ENCODE measurements at places on chromosomes 12 and 14. TPM values are rescaled to one million over a fixed set of nuclear protein-coding genes. Genes with fewer than 3 reads are reported as not detected.

Gene MSI1
- 0.67 TPM for total RNA-seq

Gene GPX2
- 3.0 TPM for total RNA-seq

GRCh38 chr14:95906591-95906990, 30.0 kb downstream of the TUNAR start:
- H3K36me3 ChIP-seq: no peaks in the 10 kb centered on the region
- no peak overlapping the region for H3K4me3 ChIP-seq
- no peaks in the 10 kb centered on the region for H3K4me1 ChIP-seq
- no peak overlapping the region for H3K27ac ChIP-seq
- no peaks in the 10 kb centered on the region for H3K27me3 ChIP-seq

DNA sequence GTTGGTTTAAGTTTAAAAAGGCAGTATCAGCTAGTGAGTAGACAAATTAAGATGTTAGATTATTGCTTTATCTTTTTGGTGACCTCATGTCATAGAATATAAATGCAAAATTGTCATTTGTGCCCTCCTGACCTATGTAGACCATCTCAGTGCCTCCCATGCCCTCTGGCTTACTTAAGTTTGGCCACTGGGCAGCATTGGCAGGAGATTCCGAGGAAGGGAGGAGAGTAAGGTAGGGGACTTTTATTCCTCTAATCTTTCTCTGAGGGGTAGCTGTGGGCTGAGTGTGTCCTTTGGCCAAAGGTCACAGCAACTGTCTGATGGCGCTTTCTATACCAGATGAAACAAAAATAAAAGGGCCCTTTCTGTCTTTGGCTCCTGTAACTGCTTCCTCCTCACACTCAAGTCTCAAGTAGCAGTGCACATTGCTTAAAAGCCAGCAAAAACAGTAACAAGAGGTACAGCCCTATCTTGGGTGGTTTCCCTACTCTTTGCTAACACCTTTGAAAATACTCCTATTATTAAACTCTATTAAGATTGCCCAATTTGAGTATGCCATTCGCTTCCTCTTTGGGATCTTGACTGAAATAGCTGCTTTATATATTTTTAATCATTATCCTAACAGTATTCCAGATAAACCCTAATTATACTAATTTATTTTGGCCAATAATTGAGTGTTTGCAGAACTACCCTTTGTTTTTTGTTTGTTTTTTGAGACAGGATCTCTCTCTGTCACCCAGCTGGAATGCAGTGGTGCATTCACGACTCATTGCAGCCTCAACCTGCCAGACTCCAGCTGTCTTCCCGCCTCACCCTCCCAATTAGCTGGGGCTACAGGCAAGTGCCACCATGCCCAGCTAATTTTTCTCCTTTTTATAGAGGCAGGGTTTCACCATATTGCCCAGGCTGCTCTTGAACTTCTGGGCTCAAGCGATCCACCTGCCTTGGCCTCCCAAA, 56.5 kb upstream of the KCNH3 start:
- H3K4me3 ChIP-seq: no peak overlapping the region
- DNase-seq: no peak
- no peak overlapping the region for H3K27ac ChIP-seq
- peaks cover 5% of the 10 kb centered on the region for H3K4me1 ChIP-seq

Gene RPL10L
- total RNA-seq: not detected

Gene ERBB3
- 80.0 TPM for total RNA-seq

GRCh38 chr14:36874396-36875138, 212.9 kb downstream of the PAX9 start:
- H3K27ac ChIP-seq: no peak overlapping the region
- H3K36me3 ChIP-seq: no peaks in the 10 kb centered on the region
- DNase-seq: no peak
- H3K4me1 ChIP-seq: no peaks in the 10 kb centered on the region

DNA sequence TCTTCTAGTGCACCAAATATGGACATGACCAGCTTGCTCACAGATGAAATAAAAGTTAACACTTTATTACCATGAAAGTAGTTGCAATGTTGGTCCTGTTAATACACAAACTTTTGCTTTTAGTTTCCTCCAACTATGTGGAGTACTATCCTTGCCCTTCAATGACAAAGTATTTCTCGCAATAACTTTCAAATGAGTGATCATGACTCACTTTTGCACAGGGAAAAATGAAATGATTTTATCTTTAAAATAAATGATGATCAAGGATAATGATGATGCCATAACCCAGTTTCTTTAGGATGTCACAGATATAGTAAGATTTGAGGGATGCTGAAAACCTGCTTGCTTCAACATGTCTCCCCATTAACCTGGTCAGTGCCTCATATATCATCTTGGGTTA, 254.0 kb upstream of the KITLG start:
- H3K4me1 ChIP-seq: peaks cover 6% of the 10 kb centered on the region
- no peaks in the 10 kb centered on the region for H3K27me3 ChIP-seq
- no peaks in the 10 kb centered on the region for H3K36me3 ChIP-seq
- H3K4me3 ChIP-seq: no peak overlapping the region
- DNase-seq: no peak
- H3K27ac ChIP-seq: no peak overlapping the region

Gene KRT74
- total RNA-seq: not detected

- no peaks in the 10 kb centered on the region for H3K4me1 ChIP-seq
- DNase-seq: no peak
- no peak overlapping the region for H3K27ac ChIP-seq
- no peaks in the 10 kb centered on the region for H3K27me3 ChIP-seq
- H3K4me3 ChIP-seq: no peak overlapping the region
These were observed 45.5 kb downstream of the MVK start for GRCh38 chr12:109619002-109619604.

- no peak for DNase-seq
- H3K4me1 ChIP-seq: no peaks in the 10 kb centered on the region
- H3K27ac ChIP-seq: no peak overlapping the region
- no peak overlapping the region for H3K4me3 ChIP-seq
- H3K36me3 ChIP-seq: no peaks in the 10 kb centered on the region
- H3K27me3 ChIP-seq: no peaks in the 10 kb centered on the region
These were observed 216.1 kb downstream of the NUAK1 start for GRCh38 chr12:105922670-105923102.

Gene IL26
- not detected for total RNA-seq

DNA sequence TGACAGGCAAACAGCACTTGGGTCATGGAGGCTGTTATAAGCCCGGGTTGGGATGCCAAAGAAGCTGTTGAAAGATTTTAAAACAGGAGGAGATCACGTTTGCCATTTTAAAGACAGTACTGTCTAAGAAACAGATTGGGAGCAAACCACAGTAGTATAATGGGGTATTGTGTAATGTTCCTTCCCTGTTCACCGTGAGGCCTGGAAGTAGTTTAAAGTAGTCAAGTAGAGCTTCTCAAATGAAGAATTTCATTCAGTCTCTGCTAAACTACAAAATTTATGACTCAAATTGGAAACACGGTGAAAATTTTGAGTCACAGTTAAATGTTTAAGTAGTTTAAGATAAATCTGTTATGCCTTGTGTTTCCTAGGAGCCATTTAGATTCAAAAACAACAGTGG, 35.8 kb downstream of the ATP2A2 start:
- H3K4me3 ChIP-seq: no peak overlapping the region
- peak overlapping the region; percentile 24 for H3K27ac ChIP-seq
- DNase-seq: no peak
- H3K27me3 ChIP-seq: no peaks in the 10 kb centered on the region
- H3K4me1 ChIP-seq: peaks cover 54% of the 10 kb centered on the region

- no peak for DNase-seq
- peak overlapping the region; percentile 67 for H3K27ac ChIP-seq
- H3K4me3 ChIP-seq: no peak overlapping the region
- peaks cover 18% of the 10 kb centered on the region for H3K4me1 ChIP-seq
These were observed 113.0 kb downstream of the SRGAP1 start for GRCh38 chr12:63957496-63957895.

DNA sequence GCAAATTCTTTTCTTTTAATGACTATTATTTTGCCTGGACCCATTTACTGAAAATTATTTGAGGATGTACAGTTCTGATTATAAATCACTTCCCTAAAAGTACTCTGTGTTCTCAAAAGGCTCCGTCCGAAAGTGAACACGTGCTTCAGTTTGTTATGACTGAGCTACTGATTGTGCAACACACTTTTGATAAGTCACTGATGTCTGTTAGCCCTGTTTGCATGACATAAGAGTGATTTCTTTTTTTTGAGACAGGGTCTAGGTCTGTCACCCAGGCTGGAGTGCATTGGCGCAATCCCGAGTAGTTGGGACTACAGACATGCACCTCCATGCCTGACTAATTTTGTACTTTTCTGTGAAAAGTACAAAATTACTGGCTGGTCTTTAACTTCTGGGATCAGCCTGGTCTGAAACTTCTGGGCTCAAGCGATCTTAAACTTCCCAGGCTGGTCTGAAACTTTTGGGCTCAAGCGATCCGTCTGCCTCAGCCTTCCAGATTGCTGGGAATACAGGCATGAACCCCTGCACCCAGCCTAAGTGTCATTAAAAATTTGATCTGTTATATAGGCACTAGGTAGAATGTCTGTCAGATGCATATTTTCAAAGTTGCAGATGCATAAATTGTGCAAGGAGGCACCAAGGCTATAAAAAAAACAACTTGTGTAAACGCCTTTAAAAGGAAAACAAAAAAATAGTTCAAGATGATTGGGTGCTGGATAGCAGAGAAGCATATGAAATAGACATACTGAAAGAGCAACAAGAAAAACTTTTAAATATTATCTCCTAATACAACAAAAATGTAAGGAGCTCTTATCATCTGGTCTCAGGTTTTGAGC, 111.5 kb downstream of the SRGAP1 start:
- peak overlapping the region; percentile 41 for H3K27ac ChIP-seq
- H3K36me3 ChIP-seq: no peaks in the 10 kb centered on the region
- no peaks in the 10 kb centered on the region for H3K27me3 ChIP-seq
- no peak overlapping the region for H3K4me3 ChIP-seq
- peaks cover 17% of the 10 kb centered on the region for H3K4me1 ChIP-seq

- no peaks in the 10 kb centered on the region for H3K27me3 ChIP-seq
- no peaks in the 10 kb centered on the region for H3K4me1 ChIP-seq
- H3K27ac ChIP-seq: no peak overlapping the region
These were observed 190.2 kb downstream of the MON2 start for GRCh38 chr12:62656591-62657362.

DNA sequence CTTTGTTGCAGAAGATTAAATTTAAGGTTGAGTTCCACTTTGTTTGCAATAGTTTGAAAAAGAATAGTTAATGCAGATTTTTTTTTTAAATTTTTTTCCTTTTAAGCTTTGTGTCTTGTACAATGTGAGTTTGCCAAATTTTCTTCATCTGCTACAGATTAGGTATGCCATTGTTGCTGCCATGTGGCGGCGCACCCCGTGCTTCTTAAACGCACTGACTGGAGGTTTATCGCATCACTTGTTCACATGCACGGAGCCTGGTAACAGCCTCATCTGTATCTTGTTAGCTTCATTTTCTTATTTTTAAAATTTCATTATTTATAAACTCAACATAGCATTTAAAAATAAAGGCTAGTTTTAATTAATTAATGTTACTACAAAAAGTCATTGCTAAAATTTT, 43.5 kb downstream of the ETNK1 start:
- H3K36me3 ChIP-seq: peaks cover 27% of the 10 kb centered on the region
- no peak overlapping the region for H3K27ac ChIP-seq
- H3K27me3 ChIP-seq: no peaks in the 10 kb centered on the region

GRCh38 chr14:88535149-88535548, 19.7 kb downstream of the PTPN21 start:
- H3K4me1 ChIP-seq: no peaks in the 10 kb centered on the region
- no peaks in the 10 kb centered on the region for H3K27me3 ChIP-seq
- H3K27ac ChIP-seq: no peak overlapping the region
- DNase-seq: no peak
- H3K36me3 ChIP-seq: no peaks in the 10 kb centered on the region

DNA sequence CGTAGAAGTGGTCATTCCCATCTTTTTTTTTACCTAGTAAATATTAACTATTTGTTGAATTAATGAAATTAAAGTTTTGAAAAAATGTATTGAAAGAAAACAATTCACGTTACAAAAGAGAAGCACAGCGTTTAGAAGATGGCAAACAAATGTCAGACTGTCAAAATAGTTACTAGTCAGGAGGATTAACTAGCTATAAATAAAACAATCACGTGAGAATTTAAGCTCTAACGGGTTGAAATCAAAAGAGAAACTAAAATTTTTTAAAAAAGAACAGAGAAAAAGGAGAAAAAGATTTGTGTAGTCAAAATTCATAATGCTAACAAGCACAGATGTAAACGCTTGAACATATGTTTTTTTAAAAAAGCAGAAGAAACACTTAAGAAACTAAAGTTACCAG, 26.4 kb downstream of the DDHD1 start:
- H3K4me3 ChIP-seq: no peak overlapping the region
- H3K27ac ChIP-seq: no peak overlapping the region
- no peaks in the 10 kb centered on the region for H3K4me1 ChIP-seq
- H3K27me3 ChIP-seq: no peaks in the 10 kb centered on the region
- DNase-seq: no peak

DNA sequence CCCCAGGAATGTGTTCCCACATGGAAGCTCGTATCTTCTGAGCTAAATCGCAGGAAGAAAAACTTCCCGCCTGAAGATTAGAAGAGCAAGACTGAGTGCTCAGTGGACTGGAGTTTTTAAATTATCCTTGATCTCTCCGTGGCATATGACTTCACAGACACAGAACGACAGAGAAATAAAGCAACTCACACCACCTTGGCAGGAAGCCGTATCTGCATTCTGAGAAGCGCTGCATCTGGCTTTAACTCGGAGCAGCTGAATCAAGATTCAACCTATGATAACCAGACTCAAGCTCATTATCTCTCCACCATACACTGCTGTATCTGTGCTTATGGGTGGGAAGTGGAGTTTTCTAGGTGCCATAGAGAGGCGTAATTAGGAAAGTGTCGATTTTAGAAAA, 1482.7 kb downstream of the AACS start:
- no peak overlapping the region for H3K4me3 ChIP-seq
- no peaks in the 10 kb centered on the region for H3K36me3 ChIP-seq
- no peak for DNase-seq
- H3K27ac ChIP-seq: no peak overlapping the region

- H3K4me1 ChIP-seq: no peaks in the 10 kb centered on the region
- no peak overlapping the region for H3K4me3 ChIP-seq
- DNase-seq: no peak
- H3K27me3 ChIP-seq: no peaks in the 10 kb centered on the region
- no peaks in the 10 kb centered on the region for H3K36me3 ChIP-seq
These were observed 125.5 kb downstream of the TMTC3 start for GRCh38 chr12:88267630-88268029.

All from upper lobe of left lung (tissue), 6 donors.